ENCODE measurements at places on chromosomes 2 and 18.

DNA sequence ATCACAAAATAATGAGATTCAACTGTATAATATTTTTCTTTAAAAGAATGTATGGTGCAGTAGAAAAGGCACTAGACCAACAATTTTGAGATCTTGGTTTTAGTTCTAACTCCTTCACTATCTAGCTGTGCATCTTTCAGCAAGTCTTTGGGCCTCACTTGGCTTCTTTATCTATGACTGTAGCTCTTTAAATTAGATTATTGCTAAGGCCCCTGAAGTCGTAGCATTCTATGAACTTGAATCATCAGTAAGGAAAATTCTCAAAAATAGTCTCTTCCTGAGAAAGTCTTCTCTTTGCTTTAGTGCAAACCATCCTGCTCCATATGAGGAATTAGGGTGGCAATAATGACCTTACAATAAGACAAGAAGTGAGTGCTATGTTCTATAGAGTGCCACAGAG, 140.4 kb downstream of the FTCDNL1 start:
- no peak for DNase-seq

- DNase-seq: no peak
These were observed 575 bp downstream of the CCDC150 start for GRCh38 chr2:196640031-196640548.

DNA sequence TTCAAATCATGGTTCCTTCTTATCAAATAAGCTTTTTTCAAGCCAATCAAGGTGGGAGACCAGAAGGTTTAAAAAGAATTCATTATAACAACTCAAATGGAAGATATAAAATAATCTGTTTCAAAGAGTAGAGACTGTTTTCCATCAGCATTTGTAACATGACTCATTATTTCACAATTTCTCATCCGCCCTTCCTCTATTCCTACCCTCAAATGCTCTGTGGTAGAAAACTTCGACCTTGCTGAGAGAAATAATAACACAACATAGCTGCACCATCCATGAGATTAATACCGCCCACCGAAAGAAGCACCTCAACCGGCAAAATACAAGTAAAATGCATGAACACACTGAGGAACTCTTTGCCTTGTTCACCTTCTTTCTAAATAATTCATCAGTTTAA, 2039.2 kb upstream of the CELF4 start:
- no peak for DNase-seq

GRCh38 chr2:239801404-239802184, 223.5 kb downstream of the NDUFA10 start:
- DNase-seq: no peak

DNA sequence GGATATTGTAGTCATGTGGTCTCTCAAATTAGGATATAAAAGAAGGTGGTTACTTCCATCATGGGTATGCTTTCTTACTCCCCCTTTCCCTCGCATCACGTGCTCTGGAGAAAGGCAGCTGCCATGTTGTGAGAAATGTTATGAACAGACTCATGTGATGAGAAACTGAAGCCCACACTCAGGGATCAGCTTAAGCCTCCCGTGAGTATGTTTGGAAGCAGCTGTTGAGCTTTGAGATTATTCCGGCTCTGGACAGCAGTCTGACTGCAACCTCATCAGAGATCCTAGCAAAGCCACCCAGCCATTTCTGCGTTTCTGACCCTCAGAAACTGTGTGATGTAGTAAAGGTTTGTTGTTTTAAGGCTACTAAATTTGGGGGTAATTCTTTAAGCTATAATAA, 700.1 kb downstream of the ADCYAP1 start:
- DNase-seq: no peak

- DNase-seq: no peak
These were observed 44.2 kb upstream of the TAF1B start for GRCh38 chr2:9799011-9799596.

- DNase-seq: no peak
These were observed 501.6 kb upstream of the NRP2 start for GRCh38 chr2:205180730-205181129.

- DNase-seq: no peak
These were observed 47.5 kb upstream of the SPATS2L start for GRCh38 chr2:200258881-200259576.

Data from stimulated activated CD8-positive, alpha-beta memory T cell treated with anti-CD3 and anti-CD28 coated beads, Interleukin-15, amount 100 ng/mL, for 48 hours (primary cell).